NCI-H69 (cell line): ENCODE measurements at places on chromosomes 3 and 15.

- no peak for DNase-seq
Observed at GRCh38 chr15:81293728-81294515, 30.0 kb downstream of the STARD5 start.

- DNase-seq: peak; percentile 70
Observed at GRCh38 chr15:33309602-33310276, 1.0 kb upstream of the RYR3 start.

DNA sequence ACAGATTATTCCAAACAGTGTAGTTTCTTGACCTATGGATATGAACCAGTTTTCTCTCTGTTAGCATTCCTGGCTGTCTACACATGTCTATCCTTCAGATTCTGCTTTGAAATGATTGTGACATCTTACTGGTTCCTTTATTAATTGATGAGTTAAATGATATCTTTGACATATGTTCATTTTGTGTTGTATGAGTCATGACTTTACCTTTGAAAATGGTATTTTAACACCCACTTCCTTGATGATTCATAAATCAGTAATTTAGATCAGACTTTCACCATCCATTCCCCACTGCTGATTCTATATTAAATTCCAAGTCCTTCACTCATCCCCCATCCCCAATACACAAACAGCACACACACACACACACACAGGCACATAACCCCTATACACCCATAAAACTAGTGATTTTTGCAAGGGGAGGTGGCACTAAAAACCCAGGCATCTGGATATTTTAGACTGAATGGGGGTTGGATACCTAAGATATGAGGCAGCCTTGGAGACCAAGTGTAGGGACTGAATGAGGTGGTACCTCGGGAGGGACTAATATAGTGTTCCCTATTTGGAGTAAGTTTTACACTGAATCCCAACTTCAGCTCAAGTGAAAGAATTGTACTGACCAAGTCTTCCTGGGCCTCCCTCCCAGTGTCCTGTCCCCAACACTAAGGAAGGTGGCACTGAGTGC is 9.7 kb downstream of the CCK start:
- no peak for DNase-seq

- no peak for DNase-seq
Observed at GRCh38 chr15:100131321-100132224, 210.2 kb downstream of the ADAMTS17 start.

- DNase-seq: no peak
Observed at GRCh38 chr3:191455257-191455952, 5.6 kb upstream of the PYDC2 start.
